DMS79 treated with DMSO at 0.1 percent for 48 hours (cell line): ENCODE measurements at places on chromosomes 11 and 22.

GRCh38 chr11:63832336-63832735 lies 6.6 kb upstream of the MARK2 start:
- DNase-seq, result no peak

GRCh38 chr11:68598816-68599653 lies 85.3 kb upstream of the GAL start:
- no peak for DNase-seq

DNA sequence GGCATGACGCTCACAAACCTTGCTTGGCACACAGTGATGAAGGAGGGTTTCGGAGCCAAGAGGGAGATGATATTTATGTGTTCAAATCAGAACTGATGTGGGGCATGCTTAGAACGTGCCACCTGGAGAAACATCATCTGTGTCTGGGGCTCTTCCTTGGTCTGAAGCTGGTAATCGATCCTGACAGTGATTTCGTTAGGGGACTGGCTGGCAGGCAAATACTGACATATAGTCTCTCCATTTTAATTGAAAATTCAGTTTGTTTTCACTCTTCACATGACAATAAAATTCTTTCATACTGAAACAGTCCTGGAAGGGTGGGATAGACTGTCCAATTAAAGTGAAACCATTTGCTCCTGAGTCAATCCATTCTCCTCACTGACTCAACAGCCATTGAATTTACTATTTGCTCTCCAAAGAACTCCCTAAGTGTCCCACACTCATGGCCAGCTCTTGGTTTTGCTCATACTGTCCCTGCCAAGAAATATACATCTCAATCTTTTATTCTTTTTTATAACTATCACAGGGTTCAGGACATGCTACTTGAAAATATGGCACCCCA lies 134.8 kb downstream of the TRPC6 start:
- no peak for DNase-seq

GRCh38 chr22:40436505-40437431 lies 66.4 kb downstream of the SGSM3 start:
- peak; percentile 12 for DNase-seq

- no peak for DNase-seq
Measured at GRCh38 chr11:82671451-82671850, 62.2 kb downstream of the FAM181B start.

- no peak for DNase-seq
Measured at GRCh38 chr22:21985214-21985613, 2.6 kb upstream of the TOP3B start.

GRCh38 chr11:3111919-3112690 lies 53.0 kb downstream of the OSBPL5 start:
- DNase-seq, result no peak

- DNase-seq, result no peak
Measured at GRCh38 chr11:20201231-20201630, 41.0 kb upstream of the DBX1 start.

- DNase-seq, result no peak
Measured at GRCh38 chr11:118820412-118821357, 29.7 kb upstream of the DDX6 start.

- DNase-seq, result no peak
Measured at GRCh38 chr11:57479911-57480310, 19.6 kb downstream of the RTN4RL2 start.

GRCh38 chr11:85652786-85653447 lies 5.2 kb downstream of the TMEM126A start:
- DNase-seq, result no peak

GRCh38 chr22:48577691-48578090 lies 1250.0 kb downstream of the BRD1 start:
- DNase-seq, result no peak

- no peak for DNase-seq
Measured at GRCh38 chr11:81674211-81674610, 1059.5 kb downstream of the FAM181B start.

GRCh38 chr22:44393066-44393465 lies 80.3 kb upstream of the SHISAL1 start:
- no peak for DNase-seq

DNA sequence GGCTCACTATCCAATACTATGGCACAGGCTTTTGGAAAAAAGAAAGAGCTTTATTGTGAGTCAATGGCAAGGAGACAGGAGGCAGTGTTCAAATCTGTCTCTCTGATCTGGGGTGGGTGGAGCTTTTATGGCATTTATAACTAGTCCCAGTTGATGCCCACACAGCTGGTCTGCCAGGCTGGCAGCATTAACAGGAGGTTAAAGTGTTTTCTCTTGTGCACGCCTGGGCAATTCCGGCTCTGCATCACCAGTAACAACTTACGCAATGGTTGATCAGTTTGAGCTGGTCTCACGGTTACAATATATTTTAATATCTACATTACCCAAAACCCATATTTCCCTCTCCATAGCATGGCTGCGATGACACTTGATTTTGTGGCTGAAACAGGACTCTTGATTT lies 15.1 kb upstream of the SMIM38 start:
- DNase-seq, result no peak

DNA sequence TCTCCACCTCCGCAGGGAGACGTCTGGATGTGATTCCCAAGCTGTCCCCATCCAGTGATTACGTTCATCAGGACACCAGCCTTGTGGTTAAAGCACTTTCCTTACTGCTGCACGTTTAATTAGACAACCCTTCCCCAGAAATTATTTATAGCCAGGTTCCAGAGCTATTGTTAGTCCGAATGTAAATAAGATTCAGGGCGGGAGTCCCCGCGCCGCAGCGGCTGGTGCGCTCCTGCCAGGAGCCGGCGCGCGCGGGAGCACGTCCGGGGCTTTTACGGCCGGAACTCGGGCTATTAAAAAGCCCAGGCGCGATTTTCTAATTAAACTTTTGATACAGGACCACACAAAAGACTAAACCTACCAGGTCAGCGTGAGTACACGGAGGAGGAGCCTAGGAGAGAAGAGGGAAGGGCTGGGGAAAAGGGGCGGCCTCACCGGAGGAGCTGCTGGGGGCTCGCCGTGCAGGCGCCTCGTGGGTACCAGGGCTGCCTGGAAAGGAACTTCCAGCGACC lies 538.3 kb downstream of the OPCML start:
- no peak for DNase-seq

DNA sequence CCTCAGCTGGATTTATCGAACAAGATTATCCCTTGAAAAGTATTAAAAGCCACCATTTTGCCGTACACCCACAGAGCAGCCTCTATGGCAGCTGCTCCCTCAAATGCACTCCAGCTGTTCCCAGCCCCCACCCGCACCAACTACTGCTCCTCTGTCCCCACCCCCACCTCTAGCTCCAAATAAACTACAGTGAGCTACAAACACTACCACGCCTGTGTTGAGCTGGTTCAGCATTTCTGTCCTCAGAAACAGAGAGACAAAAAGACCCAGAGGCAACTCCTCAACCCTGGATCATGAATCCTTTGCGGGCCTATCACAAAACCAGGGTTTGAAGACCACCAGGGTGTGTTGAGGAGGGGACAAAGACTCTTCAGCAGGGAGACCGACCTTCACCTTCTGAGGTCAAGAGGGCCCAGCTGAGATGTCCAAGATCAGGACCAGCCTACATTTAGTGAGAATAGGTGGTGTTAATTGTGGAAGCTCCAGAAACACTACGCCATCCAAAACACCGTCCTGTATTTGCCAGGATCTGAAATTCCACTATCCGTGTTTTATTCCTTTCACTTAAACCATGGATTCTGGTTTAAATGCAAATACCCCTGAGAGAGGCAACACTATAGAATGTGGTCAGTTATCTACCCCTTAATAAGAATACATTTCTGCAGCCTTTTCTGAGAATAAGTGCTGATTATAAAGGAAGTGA lies 195.9 kb downstream of the DSCAML1 start:
- no peak for DNase-seq

DNA sequence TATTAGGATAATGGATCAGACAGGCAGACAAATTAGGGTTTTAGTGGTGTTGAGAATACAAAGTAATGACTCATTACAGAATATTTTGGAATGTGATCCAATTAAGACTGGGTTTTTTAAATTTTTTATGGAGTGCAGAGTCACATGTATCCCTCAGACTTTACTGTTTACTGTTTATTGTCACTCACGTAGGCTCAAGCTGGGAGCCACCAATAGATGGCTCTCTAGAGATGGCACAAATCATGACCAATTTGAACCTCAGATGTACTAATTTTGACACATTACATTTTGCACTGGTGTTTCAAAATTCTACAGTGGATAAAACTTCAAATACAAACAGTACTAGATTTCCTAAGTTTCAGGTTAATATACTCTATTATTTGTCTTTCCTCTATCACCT lies 53.6 kb upstream of the ANO3 start:
- no peak for DNase-seq

- no peak for DNase-seq
Measured at GRCh38 chr11:63673579-63673978, 2.4 kb upstream of the ATL3 start.

GRCh38 chr11:72602250-72602904 lies 71.8 kb downstream of the PDE2A start:
- DNase-seq, result no peak

DNA sequence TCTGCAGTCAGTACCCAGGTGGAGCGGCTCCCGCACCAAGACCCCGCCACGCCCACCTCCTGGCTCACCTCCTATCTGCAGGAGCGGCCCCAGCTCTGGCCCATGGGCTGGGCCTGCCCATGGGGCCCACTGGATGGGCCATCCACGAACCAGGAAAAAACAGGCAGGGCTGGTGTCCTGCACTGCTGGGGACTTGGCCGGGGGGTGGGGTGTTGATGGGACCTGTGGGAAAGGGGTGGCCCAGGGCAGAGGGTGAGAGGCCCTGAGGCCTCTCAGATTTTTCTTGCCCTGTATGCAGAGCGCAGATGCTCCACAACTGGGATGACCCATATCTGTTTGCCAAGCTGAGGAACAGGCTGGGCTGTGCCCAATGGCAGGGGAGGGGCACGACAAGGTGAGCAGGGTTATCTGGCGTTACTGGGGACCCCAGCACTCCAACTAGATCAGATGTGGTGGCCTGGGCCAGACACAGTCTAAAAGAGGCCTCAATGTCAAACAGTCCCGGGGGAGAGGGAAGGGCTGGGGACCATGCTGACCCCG lies 2.7 kb upstream of the PIM3 start:
- DNase-seq, result no peak

GRCh38 chr11:125062218-125062930 lies 731 bp upstream of the SLC37A2 start:
- DNase-seq, result no peak

DNA sequence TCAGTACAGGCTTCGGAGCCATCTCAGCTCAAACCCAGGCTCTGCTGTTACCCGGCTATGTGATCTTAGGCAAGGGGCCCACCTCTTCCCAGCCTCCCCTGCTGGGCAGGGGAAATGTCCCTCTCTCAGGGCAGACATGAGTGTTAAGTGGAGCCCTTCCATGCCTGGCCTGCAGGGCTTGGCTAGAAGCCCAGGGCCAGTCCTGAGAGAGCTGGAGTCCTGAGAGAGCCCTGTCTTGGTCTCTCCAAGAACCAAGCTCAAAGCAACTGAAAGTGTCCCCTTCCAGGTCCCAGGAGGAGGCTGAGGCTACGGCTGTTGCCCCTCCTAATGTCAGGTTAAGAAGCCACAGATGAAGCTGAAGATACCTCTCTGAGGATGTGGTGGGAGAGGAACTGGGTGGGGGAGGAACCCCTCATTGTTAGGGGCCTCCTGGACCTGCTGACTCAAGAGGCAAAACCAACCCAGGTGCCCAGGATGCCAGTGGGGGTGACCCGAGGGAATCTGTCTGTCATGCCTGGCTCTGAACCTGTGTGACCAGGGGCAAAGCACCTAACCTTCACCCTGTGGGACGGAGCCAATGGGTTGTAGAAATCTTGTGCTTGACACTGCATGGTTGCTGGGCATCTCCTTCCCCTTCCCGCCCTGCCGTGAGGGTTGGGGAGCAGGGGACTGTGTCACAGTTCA lies 4.2 kb downstream of the ZP1 start:
- DNase-seq, result peak; percentile 65

- DNase-seq, result peak; percentile 13
Measured at GRCh38 chr11:119055901-119056300, 1.1 kb downstream of the HYOU1 start.

- no peak for DNase-seq
Measured at GRCh38 chr22:26849575-26849974, 192.2 kb downstream of the MIAT start.
